Epithelial cell of proximal tubule (primary cell): ENCODE measurements at places on chromosomes 12 and 14.

DNA sequence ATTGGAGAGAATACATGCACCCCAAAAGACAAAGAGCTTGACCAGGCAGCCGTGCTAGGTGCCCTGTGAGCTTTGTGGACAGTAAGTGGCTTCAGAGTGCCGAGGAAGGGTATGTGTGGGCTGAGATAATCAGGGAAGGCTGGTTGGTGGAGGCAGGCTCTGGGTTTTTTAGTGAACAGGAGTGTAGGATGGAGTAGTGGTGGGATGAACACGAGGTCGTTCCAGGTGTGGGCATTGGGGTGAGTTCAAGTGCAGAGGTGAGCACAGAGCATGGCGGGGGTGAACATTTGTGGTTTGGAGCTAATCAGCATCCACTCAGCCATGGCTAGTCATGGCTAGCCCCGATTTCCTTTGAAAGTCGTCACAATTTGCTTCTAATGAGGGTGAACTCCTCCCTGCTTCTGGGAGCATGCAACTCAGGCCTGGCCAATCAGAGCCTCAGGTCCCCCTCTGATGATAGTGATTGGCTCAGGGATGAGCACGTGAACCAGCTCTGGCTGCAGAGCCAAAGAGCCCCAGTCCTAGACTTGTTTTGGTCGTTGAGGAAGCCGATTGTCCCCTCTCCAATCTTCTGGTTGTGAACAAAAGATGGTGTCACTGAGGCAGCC lies 40.7 kb upstream of the TCL1B start:
- no peak for DNase-seq

DNA sequence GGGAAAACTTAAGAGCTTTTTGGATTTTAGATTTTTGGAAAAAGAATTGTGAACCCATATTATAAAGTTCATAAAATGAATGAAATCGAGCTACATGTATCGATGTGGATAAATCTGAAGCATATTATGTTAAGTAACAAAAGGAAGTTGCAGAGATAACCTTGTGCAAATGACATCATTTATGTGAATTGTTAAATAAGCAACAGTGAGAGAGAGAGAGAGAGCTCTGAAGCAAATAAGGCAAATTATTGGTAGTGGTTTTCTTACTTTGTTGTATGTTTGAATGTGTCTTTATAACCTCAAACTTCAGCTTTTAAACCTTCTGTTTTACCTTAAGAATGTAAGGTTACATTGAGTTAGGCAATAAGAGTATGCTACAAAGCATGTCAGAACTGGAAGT lies 78.8 kb downstream of the ERC1 start:
- no peak for DNase-seq

- no peak for DNase-seq
Measured at GRCh38 chr12:3274664-3275063, 197.5 kb downstream of the TSPAN9 start.

DNA sequence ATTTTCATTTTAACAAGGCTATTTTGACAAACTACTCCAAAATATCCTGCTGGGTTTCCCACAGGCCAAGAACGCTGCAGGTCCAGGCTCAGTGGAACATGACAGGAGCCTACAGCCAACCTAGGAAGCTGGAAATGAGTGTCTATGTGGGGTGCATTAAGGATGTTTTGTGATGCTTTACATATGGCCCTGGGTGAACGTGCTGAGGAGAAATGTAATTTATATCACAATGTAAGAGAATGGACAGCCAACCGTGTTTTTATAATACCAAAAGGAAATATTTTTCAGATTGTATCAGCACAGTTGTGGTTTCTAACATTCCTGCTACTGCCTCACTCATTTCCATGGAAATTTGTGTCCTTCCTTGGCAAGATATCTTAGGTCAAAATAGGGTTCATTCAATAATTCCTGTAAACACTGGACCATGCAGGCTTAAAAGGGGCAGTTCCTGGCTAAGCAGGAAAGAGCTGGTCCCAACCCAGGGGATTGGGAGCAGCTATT lies 51.5 kb downstream of the ST8SIA1 start:
- DNase-seq: no peak

GRCh38 chr12:103523771-103524170 lies 28.0 kb upstream of the C12orf42 start:
- DNase-seq: no peak

DNA sequence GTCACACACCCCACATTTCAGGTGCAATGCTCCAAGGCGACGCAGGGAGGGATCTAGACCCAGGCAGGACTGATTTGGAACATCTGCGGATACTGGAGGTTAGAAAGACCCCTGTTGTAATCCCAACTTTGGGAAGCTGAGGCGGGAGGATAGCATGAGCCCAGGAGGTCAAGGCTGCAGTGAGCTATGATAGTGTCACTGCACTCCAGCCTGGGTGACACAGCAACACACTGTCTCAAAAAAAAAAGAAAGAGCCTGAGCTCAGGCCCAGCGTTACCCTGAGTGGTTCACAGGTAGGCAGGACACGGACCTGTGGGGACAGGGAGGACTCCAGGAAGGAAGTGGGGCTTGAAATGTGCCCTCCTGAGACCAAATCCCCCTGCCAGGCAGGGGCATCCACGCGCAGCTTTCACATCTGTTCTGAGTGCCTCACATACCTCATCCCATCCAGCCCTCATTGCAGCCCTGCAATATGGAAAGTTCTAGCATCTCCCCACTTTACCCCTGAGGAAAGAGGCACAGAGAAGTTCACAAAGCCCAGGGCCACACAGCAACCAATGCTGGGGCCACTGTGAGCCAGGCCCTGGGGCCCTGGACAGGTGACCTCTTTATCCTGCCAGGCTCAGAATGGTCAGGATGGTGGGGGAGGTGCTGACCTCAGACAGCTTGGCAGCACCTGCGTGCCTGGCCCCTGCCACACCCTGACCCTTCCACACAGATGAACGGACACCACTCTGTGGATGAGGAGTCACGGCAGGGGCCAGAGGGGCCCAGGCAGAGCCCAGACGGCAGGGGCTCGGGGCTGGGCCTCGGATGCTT lies 34.1 kb downstream of the CCDC85C start:
- no peak for DNase-seq

DNA sequence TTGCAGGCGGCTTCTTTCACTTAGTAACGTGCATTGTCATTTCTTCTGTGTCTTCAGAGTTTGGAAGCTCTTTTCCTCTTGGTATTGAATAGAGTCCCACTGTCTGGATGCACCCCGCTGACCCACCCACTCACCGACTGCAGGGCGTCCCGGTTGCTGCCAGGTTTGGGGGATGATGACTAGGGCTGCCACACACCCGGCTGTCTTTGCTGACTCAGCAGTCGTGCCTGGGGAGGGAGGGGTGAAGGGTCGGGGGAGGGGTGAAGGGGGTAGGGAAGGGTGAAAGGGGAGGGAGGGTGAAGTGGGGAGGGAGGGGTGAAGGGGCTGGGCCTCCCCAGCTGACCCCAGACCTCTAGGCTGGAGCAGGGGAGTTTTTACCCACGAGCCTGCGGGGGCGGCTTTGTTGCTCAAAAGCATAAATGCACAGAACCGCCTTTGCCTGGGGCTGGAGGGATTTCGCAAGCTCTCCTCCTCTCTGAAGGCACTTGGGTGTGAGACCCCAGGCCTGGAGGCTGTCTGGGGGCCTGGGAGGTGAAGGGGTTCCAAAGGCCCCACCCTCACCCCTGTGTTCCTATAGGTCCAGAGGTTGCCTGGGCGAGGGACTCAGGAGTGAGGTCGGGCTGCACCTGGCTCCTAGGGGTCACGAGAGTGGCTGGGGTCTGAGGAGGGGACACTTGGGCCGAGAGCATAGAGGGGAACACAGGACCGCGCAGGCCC lies 31.3 kb upstream of the ULK1 start:
- no peak for DNase-seq

GRCh38 chr12:88313554-88313953 lies 171.4 kb downstream of the TMTC3 start:
- no peak for DNase-seq

- DNase-seq: no peak
Measured at GRCh38 chr12:91885851-91886731, 259.6 kb downstream of the BTG1 start.

GRCh38 chr14:93068711-93069110 lies 47.0 kb downstream of the ITPK1 start:
- DNase-seq: no peak

DNA sequence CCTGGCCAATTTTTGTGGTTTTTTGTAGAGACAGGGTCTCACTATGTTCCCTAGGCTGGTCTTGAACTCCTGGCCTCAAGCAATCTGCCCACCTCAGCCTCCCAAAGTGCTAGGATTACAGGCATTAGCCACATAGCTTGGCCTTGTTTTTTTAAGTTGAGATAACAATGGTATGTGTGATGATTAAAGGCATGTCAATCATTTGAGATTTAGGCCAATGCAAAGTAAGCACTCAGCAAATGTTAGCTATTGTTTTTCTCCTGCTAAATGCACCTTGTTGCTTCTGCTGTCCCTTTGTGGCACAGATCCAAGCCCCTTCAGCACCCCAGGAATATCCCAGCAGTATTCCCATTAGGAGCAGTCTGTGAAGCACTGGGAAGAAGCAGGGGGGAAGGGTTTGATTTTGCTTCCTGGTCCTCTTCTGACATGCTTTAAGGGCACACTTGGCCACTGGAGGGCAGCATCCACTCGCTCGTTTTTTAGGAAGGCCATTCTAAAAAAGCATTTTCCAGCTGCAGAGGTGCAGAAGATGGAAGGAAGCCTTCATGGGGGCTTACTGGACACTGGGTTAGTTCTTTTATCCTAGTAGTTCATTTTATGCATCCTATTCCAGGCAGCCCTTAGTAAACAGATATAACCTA lies 70.2 kb upstream of the ZFP36L1 start:
- DNase-seq: no peak

GRCh38 chr14:67765192-67765834 lies 51.1 kb downstream of the ZFYVE26 start:
- no peak for DNase-seq

- DNase-seq: no peak
Measured at GRCh38 chr14:24670594-24670993, 36.6 kb upstream of the GZMB start.

DNA sequence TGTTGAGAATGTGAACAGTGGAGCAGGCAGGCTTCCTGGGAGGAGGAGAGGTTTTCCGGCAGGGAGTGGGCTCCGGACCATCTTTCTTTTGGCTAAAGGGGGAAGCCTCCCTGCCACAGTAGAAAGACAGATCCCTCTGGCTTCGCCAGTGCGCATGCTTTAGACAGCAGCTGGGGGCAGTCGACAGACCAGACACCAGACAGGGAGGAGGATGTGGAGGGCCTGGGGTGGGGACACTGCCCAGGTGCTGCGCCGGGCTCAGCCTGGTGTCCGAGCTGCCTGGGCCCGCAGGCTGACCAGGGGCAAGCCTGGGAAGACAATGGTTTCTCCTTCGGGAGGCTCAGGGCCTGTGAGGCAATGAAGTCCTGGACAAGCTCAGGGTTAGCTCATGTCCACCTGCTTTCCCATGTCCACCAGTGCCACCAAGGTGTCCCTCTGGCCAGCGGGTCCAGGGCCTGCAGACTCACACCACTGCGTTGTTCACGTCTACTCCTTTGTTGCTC lies 67.3 kb downstream of the PRIMA1 start:
- no peak for DNase-seq

DNA sequence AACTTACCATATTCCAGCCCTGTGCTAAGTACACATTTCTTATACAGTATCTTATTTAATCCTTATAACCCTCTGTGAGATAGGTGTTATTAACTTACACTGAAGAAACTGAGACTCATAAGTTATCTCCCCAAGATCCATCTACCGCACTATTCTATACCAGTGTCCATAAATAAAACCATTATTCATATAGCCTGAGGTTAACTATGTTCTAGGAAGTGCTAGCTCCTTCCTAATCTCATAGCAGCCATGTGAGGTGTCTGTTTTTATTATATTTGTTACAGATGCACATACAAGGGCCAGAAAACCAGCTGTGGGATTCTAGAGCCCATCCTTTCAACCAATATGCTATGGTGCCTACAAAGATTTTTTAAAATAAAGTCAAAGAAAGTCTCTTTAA lies 100.3 kb upstream of the RAP1B start:
- DNase-seq: no peak

DNA sequence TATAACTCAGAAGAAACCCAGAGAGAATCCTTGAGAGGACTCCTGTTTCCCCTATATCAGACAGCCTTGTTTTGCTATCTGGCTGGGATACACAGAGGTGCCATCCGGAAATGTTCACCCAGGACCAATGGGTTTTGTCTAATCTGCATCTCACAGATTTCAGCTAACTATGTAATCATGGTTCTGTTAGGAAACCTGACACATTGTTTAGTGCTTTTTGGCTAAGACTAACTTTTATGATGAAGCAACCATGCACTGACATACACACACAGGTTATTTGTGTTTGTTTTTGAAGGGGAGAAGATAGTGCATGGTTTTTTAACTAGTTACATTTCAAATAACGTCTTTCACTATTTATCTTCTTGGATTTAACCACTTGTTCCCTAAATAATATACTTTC lies 245.2 kb downstream of the AKAP6 start:
- no peak for DNase-seq

GRCh38 chr14:67536087-67536486 lies 3.0 kb downstream of the PLEKHH1 start:
- DNase-seq: no peak

GRCh38 chr14:75170772-75171171 lies 5.6 kb downstream of the TMED10 start:
- no peak for DNase-seq

DNA sequence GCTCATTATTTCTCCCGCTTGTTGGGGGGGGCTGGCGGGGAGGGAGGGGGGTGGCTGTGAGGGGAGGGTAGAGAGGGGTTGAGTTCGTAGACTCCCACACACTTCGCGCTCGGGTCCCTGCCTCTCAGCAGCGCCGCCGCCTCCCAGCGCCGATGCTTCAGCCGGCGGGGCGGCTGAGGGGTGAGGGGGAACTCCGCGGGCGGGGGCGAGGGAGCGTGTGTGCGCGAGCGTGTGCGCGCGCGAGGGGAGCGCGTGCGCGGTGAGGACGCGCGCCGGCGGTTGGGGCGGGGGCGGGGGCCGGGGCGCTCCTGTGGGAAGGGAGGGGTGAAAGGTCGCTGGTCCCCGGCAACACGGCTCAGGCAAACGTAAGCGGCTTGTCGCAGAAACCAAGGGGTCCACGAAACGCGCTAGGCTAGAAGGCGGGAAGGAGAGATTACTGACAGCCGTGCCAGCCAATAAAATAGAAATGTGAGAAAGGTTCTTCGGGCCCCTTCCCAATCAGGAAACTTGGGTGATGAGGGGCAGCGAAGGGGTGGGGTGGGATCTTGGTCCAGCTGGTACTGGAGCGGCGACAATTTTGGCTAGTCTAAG lies 343 bp upstream of the NOVA1 start:
- DNase-seq: no peak

GRCh38 chr14:102652194-102652593 lies 59.7 kb downstream of the RCOR1 start:
- no peak for DNase-seq

GRCh38 chr12:5097786-5098185 lies 54.1 kb downstream of the KCNA5 start:
- DNase-seq: no peak

DNA sequence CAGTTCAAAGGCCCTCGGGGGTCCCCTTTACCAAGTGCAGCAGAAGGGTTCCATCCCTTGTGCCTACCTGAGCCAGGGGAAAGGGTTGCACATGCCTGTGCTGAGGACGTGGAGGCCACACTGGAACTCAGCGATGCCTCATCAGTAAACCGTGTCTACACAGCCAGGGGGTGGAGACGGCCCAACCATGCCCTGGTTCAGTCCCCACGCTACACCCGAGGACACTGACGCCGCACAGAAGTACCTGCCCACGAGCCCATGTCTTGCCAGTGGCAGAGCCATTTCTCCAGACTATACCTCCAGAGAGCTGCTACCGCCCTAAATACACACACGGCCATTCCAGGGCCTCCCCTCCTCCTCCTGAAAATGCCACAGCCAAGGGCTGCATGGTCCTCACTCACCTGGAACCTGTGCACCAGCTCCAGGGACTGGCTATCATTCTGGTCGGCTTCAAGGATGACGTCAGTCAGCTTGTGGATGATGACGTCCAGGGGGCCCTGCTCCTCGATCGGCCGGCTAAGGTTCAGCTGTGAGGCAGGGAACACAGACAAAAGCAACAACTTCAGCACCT lies 93.4 kb downstream of the CHGA start:
- no peak for DNase-seq
